Vagina (tissue), 2 donors: ENCODE measurements at places on chromosomes 11 and 22.
A peak's percentile ranks its signal among the peaks of the same experiment; 100 is the strongest.

DNA sequence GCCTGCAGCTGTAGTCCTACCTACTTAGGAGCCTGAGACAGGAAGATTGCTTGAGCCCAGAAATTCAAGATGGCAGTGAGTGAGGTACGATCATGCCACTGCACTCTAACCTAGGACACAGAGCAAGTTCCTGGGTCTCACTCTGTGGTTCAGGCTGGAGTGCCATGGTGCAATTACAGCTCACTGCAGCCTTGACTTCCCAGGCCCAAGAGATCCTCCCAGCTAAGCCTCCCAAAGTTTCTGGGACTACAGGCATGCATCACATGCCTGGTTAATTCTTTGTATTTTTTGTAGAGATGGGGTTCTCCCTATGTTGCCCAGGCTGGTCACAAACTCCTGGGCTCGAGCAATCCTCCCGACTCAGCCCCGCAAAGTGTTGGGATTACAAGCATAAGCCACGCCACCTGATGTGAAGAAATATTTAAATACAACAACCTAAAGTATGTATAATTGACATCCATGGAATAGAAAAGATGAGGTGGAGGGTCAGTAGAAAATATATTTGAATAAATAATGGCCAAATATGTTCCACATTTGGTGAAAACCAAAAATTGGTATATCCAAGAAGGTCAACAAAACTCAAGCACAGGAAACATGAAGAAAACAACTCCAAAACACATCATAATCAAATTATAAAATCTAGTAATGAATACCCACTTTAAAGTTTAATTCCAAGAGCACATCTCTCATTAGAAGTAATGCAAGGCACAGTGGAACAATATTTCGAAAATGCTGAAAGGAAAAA, 47.9 kb upstream of the IGLL5 start:
- DNase-seq = no peak
- no peaks in the 10 kb centered on the region for H3K36me3 ChIP-seq
- H3K27ac ChIP-seq = no peak overlapping the region
- H3K4me1 ChIP-seq = no peaks in the 10 kb centered on the region

DNA sequence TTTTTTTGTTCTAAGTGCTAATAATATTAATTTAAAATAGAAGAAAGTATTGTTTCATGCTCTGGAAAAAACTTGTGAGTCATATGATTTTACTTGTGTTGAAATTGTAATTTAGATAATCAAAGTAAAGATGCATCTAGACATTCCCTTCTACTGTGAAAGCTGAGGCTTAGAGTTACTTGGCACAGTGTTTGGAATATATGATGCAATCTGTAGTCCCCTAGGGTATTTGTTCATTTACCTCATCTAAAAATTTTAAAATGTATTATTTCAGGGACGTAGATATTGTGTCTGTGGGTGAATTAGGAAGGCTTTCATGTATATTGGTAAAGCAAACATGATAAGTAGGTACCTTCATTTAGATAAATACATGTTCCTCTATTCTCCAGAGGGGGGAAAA, 793.5 kb upstream of the CNTN5 start:
- no peak for DNase-seq
- no peaks in the 10 kb centered on the region for H3K27me3 ChIP-seq
- no peak overlapping the region for H3K4me3 ChIP-seq
- no peaks in the 10 kb centered on the region for H3K36me3 ChIP-seq

- H3K27me3 ChIP-seq = no peaks in the 10 kb centered on the region
- H3K36me3 ChIP-seq = no peaks in the 10 kb centered on the region
- H3K4me1 ChIP-seq = peaks cover 32% of the 10 kb centered on the region
- H3K27ac ChIP-seq = peak within 1 kb of the TSS; percentile 93
Observed at GRCh38 chr11:12377106-12377823, at the start of gene PARVA. Gene PARVA (plus strand): TSS chr11:12377571. CDS start chr11:12377648, 77 bp downstream.

GRCh38 chr11:68661014-68661413, 23.3 kb upstream of the GAL start:
- H3K4me3 ChIP-seq = no peak overlapping the region
- no peaks in the 10 kb centered on the region for H3K27me3 ChIP-seq
- no peaks in the 10 kb centered on the region for H3K36me3 ChIP-seq
- no peak overlapping the region for H3K27ac ChIP-seq
- H3K4me1 ChIP-seq = peaks cover 13% of the 10 kb centered on the region

DNA sequence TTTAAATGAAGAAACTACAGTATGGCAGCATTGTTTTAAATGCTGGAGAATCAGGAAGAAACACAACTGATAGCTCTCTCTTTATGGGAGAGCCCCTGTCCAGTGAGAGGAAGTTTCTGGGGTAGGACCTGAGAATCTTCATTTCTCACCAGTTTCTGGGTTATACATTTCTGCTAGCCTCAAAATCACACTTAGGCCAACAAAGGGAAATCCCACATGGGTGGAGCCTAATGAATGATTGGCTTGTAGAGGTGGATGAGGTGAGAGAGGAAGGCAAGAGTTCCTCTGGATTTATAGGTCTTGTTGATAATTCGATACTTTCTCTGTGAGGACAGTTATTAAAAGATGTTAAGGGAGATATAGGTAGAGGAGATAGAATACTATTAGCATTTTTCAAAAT, 1397.3 kb upstream of the TENM4 start:
- H3K4me1 ChIP-seq = no peaks in the 10 kb centered on the region
- H3K36me3 ChIP-seq = no peaks in the 10 kb centered on the region
- H3K4me3 ChIP-seq = no peak overlapping the region
- H3K27ac ChIP-seq = no peak overlapping the region

DNA sequence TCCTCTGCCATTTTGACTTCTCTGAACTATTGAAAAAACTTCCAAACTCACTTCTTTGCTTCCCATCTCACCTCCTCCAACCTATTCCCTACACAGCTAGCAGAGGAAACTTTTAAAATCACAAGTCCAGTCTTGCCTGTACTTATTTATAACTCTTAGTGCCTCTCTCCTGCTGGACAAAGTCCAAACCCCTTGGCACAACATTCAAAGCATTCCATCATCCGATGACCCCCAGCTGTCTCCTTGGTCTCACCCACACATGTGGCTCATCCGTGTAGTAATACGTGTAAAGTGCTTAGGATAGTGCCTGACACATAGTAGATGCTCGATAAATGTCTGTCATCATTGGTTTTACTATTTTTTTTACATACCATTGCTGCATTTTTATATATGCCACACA, 101.4 kb downstream of the PARVA start:
- no peak overlapping the region for H3K27ac ChIP-seq
- DNase-seq = no peak
- no peaks in the 10 kb centered on the region for H3K27me3 ChIP-seq
- H3K4me1 ChIP-seq = peaks cover 24% of the 10 kb centered on the region

DNA sequence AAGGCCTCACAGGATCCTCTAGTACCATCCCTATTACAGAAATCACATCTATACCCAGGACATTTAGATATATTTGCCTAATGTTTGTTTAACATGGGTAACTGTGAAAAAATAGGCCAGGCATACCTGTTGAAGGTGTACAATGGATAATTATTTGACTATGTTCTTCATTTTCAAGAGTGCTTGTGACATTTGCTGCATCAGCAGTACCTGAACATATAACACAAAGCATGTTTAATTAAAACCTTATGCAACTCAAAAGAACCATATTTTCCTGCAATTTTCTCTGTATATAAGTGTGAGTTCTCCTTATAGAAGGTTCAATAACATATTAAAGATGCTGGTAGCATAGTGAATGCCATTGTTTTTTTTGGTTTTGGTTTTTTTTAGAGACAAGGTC, 8.5 kb upstream of the CCDC34 start:
- H3K27ac ChIP-seq = no peak overlapping the region
- DNase-seq = no peak
- no peak overlapping the region for H3K4me3 ChIP-seq
- H3K27me3 ChIP-seq = no peaks in the 10 kb centered on the region
- H3K36me3 ChIP-seq = peaks cover 20% of the 10 kb centered on the region

DNA sequence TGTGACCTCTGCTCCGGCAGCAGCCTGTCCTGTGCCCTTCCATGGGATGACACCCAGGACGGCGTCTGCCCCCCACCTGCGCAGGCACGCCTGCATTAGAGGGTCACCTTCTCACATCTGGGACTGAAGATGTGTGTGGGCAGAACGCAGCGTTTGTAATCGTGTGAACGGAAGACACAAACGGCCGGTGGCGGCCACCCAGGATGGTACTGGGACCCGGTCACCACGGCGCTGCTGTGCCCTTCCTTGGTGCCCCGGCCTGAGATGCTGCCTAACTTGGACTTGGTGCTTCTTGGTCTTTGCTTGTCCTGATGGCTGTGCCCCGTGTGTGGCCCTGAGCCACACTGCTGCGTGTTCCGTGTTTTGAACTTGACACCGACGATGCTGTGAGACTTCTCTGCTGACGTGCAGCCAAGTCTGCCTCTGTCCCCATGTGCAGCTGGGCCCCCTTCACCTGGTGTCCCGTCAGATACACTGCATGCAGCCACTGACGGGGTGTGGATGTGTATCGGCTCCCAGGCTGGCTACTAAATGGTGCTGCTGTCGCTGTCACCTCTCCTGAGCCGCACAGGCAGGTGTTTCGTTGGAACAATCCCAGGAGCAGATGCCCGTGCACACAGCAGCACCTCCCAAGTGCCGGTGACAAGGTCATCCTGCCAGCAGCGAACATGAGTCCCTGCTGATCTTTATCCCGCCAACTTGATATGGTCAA, 21.4 kb downstream of the YPEL1 start:
- no peak overlapping the region for H3K27ac ChIP-seq
- no peak for DNase-seq
- peaks cover 10% of the 10 kb centered on the region for H3K4me1 ChIP-seq
- H3K27me3 ChIP-seq = no peaks in the 10 kb centered on the region
- no peak overlapping the region for H3K4me3 ChIP-seq

DNA sequence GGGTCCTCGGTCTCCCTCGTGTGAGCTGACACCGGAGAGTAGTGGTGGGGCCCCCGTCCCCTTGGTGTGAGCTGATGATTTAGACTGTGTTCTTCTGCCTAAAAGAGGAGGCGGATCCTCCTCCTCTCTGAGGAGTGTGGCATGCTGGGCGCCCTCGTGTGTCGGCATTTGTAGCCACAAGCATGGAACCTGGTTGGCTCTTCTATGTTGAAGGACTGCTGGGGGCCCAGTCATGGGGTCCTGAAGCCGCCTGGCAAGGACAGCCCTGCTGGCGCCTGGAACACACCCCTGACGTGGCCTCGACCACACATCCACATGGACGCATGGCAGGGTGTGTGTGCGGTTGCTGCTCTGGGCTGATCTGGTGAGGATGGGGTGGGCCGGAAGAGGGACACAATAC, 50.2 kb downstream of the AP2A2 start:
- no peak overlapping the region for H3K27ac ChIP-seq
- H3K4me3 ChIP-seq = no peak overlapping the region
- no peaks in the 10 kb centered on the region for H3K27me3 ChIP-seq
- H3K36me3 ChIP-seq = no peaks in the 10 kb centered on the region

DNA sequence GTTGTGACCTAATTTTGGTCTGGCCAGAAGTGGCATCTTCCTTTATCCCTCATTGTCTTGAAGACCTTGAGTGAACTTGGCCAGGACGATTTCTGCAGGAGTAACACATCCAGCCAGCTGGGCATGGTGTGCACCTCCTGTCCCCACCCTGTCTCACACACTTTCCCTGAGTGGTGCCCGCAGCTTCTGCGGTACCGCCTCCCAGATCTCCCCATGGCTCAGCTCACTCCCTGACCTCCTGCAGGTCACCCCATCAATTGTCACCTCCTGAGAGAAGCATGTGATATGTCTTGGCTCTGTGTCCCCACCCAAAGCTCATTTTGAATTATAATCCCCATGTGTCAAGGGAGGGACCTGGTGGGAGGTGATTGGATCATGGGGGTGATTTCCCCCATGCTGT, 50.2 kb upstream of the TP53I11 start:
- no peak overlapping the region for H3K4me3 ChIP-seq
- H3K27me3 ChIP-seq = no peaks in the 10 kb centered on the region
- no peaks in the 10 kb centered on the region for H3K36me3 ChIP-seq
- no peaks in the 10 kb centered on the region for H3K4me1 ChIP-seq
- no peak overlapping the region for H3K27ac ChIP-seq
- DNase-seq = no peak

DNA sequence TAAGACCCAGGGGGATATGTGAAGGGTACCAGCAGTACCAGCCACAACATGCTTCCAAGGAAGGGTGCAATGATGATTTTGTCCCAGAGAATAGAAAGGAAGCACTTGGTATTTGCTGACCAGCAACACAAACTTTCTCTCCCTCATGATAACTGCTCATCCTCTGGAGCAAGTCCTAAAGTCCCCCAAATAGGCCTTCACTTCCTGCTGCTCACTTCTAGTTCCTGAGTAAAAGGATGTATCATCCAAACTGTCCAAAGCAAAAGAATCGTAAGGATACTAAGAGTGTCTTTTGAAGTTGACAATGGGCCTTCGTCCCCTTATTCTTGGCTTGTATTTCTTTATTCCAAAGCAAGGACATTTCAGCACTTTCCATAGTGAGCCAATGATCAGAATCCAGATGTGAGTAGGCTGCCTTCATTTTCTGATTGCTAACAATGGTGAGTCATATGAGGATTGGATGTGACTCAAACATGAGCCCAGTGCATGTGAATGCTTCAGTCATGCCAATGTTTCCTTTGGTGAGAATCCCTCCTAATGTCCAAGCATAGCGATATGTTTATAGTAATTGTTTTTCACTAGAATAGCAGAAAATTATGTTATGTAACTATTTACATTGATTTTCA, 243.4 kb upstream of the POU2AF2 start:
- no peaks in the 10 kb centered on the region for H3K27me3 ChIP-seq
- no peaks in the 10 kb centered on the region for H3K36me3 ChIP-seq
- DNase-seq = no peak
- peak overlapping the region; percentile 61 for H3K27ac ChIP-seq

DNA sequence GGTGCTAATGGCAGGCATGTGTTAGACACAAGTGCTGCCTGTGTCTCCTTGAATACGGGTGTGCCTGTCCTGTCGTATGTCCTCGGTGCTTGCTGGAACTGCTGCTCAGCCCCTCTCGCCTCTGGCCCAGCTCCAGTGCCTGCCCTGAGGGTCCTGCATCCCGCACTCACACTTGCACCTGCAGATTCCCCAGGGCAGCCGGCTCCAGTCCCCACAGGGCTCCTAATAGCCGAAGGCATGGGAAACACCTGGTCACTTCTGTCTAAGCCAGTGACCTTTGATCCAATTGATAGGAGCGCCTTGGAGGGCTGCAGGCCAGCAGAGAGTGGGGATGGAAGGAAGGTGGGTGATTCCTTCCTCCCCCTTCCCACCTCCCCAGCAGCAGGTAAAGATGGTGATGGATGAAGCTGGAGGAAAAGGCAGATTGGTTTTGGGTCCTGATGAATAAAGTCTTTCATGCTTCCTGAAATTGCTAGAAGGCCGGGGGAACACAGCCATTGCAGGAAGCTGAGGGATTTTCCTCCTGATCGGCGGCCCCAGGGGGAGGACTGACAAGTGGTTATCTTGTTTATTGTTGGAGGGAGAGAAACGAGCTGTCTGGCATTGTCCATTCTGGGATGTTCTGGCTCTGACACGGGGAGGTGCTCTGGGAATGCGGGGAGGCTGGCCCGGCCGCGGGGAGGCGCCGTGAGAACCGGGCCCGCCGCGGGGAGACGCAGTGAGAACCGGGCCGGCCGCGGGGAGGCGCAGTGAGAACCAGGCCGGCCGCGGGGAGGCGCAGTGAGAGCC, 110.9 kb upstream of the B3GAT1 start:
- no peak overlapping the region for H3K27ac ChIP-seq
- H3K4me1 ChIP-seq = no peaks in the 10 kb centered on the region
- no peak overlapping the region for H3K4me3 ChIP-seq
